Aorta (tissue), 5 donors: ENCODE measurements at places on chromosomes 11 and 22. TPM values are rescaled to one million over a fixed set of nuclear protein-coding genes. Genes with fewer than 3 reads are reported as not detected.
A peak's percentile ranks its signal among the peaks of the same experiment; 100 is the strongest.

DNA sequence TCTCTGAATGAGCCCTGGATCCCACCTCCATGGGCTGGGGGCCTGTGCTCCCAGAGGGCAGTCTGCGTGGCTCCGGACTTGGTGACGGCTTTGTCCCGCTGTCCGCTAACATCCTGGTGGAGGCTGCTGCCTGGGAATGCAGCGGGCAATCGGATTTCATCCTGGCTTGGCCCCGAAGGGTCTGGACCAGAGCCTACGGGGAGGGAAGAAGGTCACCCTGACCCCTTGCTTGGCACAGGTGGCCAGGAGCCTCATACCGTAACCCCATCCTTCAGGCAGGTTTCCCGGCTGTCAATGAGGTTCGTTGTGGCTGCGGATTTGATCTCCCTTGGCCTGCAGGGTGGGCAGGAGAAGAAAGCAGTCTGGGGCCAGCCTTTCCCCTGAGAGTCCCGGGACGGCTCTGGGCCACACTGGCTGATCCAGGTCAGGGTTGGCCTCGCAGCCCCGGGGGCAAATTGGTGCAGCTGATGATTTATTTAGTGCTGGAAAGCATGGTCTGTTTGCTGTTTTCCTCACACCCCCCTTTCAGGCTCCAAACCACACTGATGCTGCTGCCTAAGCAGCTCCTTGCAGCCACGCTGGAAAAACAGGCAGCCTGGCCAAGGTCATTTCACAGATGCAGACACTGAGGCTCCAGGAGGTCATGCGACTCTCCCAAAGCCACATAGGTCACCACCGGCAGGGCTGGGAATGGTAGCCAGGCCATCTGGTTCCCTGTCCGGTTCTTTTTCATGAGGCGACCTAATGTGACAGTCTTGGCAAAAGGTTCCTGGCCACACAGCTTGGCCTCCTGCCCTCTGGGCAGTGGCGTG lies 15.0 kb downstream of the PRDM11 start:
- peaks cover 14% of the 10 kb centered on the region for H3K4me1 ChIP-seq
- H3K4me3 ChIP-seq, result no peak overlapping the region
- H3K27ac ChIP-seq, result no peak overlapping the region
- H3K27me3 ChIP-seq, result no peaks in the 10 kb centered on the region
- peak; percentile 71 for DNase-seq
- no peaks in the 10 kb centered on the region for H3K36me3 ChIP-seq

- no peaks in the 10 kb centered on the region for H3K27me3 ChIP-seq
- H3K27ac ChIP-seq, result no peak overlapping the region
- H3K4me1 ChIP-seq, result no peaks in the 10 kb centered on the region
- no peak for DNase-seq
- H3K36me3 ChIP-seq, result no peaks in the 10 kb centered on the region
- no peak overlapping the region for H3K4me3 ChIP-seq
Observed at GRCh38 chr11:15824060-15824459, 532.3 kb downstream of the SOX6 start.

The HTR3A gene
- not detected for total RNA-seq

DNA sequence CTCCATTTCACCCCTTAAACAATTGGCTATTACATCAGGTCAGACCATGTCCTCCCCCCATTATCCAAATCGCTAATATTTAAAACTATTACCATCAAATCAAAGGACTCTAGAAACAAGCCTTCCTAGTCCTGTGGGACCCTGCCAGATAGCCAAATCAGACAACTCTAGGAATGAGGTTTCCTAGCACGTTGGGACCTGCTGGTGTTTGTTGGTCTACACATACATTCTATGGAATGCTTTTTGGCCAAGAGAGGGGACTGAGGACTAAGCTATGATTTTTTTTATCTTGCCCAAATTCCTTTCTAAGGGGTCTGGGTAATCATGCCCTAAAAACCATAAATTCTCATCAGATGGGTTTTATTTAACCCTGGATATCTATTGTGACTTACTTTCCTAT lies 14.1 kb upstream of the SELENOH start:
- no peak for DNase-seq
- no peak overlapping the region for H3K27ac ChIP-seq
- H3K4me3 ChIP-seq, result no peak overlapping the region
- no peaks in the 10 kb centered on the region for H3K36me3 ChIP-seq
- H3K4me1 ChIP-seq, result no peaks in the 10 kb centered on the region
- H3K27me3 ChIP-seq, result no peaks in the 10 kb centered on the region

The OR8D4 gene
- not detected for total RNA-seq

GRCh38 chr11:72859126-72859525 lies 44.9 kb downstream of the ATG16L2 start:
- H3K4me3 ChIP-seq, result no peak overlapping the region
- H3K27me3 ChIP-seq, result no peaks in the 10 kb centered on the region
- DNase-seq, result no peak
- H3K27ac ChIP-seq, result no peak overlapping the region

DNA sequence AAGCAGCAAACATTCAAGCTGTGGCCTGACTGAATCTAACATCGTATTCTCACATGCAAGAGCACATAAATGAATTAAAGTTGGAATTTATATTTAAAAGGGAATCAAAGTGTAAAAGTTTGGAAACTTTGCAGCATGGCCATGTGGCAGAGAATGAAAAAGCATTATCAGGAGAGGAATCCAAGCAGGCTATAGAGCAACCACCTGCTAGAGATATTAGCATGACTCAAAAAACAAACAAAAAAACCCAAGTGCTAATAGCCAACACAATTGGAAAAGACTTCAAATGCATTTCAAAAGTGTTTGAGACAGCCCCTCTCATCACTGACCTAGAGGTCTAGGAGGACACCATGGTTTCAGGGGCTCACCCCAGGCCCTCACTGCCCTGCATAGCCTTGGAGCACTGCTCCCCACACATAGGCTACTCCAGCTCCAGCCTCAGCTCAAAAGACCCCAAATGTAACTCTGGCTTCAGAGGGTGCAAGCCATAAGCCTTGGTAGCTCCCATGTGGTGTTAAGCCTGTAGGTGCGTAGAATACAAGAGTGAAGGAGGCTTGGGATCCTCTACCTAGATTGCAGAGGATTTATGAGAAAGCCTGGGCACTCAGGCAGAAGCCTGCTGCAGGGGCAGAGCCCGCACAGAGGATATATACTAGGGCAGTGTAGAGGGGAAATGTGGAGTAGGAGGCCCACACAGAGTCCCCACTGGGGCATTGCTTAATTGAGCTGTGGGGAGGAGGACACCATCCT lies 1.7 kb upstream of the KRTAP5-7 start:
- no peaks in the 10 kb centered on the region for H3K4me1 ChIP-seq
- peak; percentile 13 for DNase-seq
- H3K36me3 ChIP-seq, result no peaks in the 10 kb centered on the region
- H3K27me3 ChIP-seq, result no peaks in the 10 kb centered on the region
- no peak overlapping the region for H3K27ac ChIP-seq

The OR52I2 gene
- total RNA-seq, result not detected

DNA sequence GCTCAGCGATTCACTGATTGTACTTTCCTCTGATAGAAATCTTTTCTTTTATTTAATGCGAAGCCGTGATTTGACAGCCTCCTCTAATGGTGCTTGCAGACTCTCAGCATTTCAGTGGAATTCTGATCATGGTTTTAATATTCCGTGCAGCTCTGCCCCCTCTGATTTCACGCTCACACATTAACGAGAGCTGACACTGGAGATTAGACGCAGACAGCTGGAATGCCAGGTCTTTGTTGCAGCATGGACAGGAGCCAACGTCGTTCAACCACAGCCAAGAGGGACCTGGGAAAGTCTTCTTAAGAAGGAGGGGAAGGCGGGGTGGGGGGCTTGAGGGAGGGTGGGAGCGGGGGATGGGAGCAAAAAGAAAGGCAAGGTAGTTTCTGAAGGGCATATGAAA lies 186.4 kb downstream of the BLID start:
- no peaks in the 10 kb centered on the region for H3K4me1 ChIP-seq
- no peaks in the 10 kb centered on the region for H3K27me3 ChIP-seq
- H3K36me3 ChIP-seq, result no peaks in the 10 kb centered on the region
- peak overlapping the region; percentile 72 for H3K4me3 ChIP-seq
- DNase-seq, result no peak

The OR4D9 gene
- not detected for total RNA-seq

DNA sequence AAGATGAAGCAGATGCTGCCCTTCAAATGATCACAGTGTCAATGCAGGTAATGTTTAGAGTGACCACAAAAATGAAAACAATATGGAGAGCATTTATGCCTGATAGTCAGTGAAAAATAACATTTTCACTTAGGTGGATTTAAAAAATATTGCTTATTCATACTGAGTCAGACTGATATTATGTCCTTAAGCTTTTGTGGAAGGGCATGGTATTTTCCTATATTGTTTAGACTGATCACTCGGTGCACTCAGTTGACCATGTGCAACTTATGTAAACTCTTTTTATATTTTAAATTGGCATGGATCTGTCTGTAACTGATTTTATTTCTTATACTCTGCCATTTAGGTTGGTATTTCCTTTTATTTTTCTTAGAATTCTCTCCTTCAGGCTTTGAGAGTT lies 106.6 kb downstream of the DYNC2H1 start:
- H3K27ac ChIP-seq, result no peak overlapping the region
- DNase-seq, result no peak
- H3K4me1 ChIP-seq, result no peaks in the 10 kb centered on the region
- no peak overlapping the region for H3K4me3 ChIP-seq

The OOSP4B gene
- not detected for total RNA-seq

GRCh38 chr11:37451903-37452302 lies 853.9 kb upstream of the RAG2 start:
- no peak for DNase-seq
- no peak overlapping the region for H3K4me3 ChIP-seq
- no peaks in the 10 kb centered on the region for H3K27me3 ChIP-seq
- H3K36me3 ChIP-seq, result no peaks in the 10 kb centered on the region
- H3K4me1 ChIP-seq, result no peaks in the 10 kb centered on the region
- no peak overlapping the region for H3K27ac ChIP-seq

The ARCN1 gene
- 128 TPM for total RNA-seq

The MPZL3 gene
- total RNA-seq, result 2.7 TPM

DNA sequence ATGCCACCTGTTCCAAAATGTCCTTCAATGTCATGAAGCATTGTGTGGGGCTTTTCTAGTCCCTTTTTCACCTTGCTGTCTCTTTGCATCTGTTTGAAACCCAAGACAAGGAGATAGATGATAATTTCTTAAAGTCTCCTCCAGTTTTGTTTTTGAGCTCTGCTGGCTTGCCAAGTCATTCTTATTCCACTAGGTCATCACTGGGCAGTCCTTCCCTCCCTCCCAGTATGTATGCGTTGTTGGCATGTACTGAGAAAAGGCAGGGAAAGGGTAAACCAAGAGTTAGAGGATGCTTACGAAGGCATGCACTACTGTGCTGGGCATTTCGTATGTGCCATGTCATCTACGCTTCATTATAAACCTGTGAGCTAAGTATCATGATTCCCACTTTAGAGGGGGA lies 78.6 kb downstream of the PARVA start:
- peaks cover 4% of the 10 kb centered on the region for H3K4me1 ChIP-seq
- no peaks in the 10 kb centered on the region for H3K27me3 ChIP-seq
- no peak for DNase-seq
- no peaks in the 10 kb centered on the region for H3K36me3 ChIP-seq

The GPHA2 gene
- total RNA-seq, result not detected

The TUBA8 gene
- 3.1 TPM for total RNA-seq

DNA sequence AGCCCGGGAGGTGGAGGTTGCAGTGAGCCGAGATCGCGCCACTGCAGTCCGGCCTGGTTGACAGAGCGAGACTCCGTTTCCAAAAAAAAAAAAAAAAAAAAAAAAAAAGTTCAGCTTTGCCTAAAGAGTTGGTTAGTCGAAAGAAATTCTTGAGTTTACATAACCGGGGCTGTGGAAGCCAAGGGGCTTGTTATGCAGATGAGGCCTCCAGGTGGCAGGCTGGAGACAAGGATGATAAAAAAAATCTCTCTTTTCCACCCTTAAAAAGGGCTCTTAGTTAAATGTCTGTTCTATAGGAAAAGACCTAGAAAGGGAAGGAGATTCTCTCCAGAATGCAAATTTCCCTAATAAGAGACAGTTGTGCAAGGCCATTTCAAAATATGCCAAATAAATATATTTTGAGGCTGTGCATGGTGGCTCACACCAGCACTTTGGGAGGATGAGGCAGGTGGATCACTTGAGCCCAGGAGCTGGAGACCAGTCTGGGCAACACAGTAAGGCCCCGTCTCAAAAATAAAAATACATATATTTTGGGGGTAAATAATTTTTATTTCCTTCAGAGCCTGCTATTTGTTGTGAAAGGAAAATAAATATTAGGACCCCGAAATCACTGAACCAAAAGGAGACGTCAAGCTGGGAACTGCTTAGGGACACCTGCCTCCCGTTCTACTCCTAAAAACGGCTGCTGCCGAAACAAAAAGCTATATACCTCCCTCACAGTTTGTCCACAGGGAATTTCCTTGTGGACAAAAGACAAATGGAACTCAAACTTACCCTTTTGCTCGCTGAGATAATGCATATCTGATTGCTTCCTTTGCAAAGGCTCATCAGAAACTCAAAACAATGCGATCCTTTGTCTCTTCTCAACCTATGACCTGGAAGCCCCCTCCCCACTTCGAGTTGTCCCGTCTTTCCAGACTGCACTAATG lies 2.4 kb upstream of the IFITM2 start:
- H3K4me3 ChIP-seq, result no peak overlapping the region
- H3K27me3 ChIP-seq, result no peaks in the 10 kb centered on the region
- H3K36me3 ChIP-seq, result no peaks in the 10 kb centered on the region
- no peak overlapping the region for H3K27ac ChIP-seq

DNA sequence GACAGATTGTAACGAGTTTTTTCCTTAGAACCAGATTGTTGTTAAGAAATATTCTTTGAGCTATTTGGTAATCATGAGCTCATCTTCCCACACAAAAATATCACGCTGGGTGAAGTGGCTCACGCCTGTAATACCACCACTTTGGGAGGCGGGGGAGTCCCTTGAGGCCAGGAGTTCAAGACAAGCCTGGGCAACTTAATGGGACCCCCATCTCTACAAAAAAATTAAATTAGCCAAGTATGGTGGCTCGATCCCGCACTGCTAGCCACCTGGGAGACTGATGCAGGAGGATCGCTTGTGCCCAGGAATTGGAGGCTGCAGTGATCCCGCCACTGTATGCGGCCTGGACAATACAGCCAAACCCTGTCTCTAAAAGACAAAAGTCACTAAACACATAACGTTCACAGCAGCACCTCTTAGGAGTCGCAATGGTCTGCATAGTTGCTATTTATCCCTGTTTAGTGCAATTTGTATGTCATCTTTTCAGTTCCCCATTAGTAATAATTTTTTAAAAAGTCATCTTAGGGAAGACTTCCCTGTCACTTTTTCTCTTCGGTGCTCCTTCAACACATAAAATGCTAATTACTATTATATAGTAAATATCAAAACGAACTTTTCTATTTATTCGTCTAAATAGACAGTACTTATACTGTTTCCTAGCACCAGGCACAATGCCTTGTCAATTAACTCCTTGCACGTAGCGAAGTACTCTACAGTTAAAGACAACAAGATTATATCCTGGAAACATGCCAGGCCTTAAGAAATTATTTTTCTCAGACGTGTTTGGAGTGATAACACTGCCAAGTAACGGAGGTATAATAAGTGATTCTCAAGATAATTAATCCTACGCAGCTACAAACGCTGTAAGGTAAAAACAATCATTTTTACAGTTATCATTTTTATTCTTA lies 1.1 kb downstream of the ST13 start:
- peak overlapping the region; percentile 66 for H3K4me3 ChIP-seq
- H3K36me3 ChIP-seq, result no peaks in the 10 kb centered on the region
- no peak overlapping the region for H3K27ac ChIP-seq
- DNase-seq, result no peak

GRCh38 chr22:44667829-44668189 lies 34.2 kb upstream of the PRR5 start:
- H3K4me3 ChIP-seq, result no peak overlapping the region
- no peak overlapping the region for H3K27ac ChIP-seq
- no peaks in the 10 kb centered on the region for H3K27me3 ChIP-seq
- no peaks in the 10 kb centered on the region for H3K36me3 ChIP-seq
- DNase-seq, result peak; percentile 39
